Posterior vena cava (tissue), 2 donors: ENCODE measurements at places on chromosomes 1 and 21. TPM values are rescaled to one million over a fixed set of nuclear protein-coding genes. Genes with fewer than 3 reads are reported as not detected.

The FCRL2 gene
- 0.19 TPM for total RNA-seq

The MROH9 gene
- 0.46 TPM for total RNA-seq

The S100A8 gene
- total RNA-seq = 123 TPM

The PLA2G2D gene
- not detected for total RNA-seq

The CD1D gene
- total RNA-seq = 1.4 TPM

The TMEM200B gene
- 20.8 TPM for total RNA-seq

The SPRR4 gene
- total RNA-seq = not detected

The FCAMR gene
- not detected for total RNA-seq

- DNase-seq = no peak
These were observed 27.3 kb downstream of the F11R start for GRCh38 chr1:160993544-160994193.

- DNase-seq = no peak
These were observed 18.5 kb downstream of the UBE2G2 start for GRCh38 chr21:44783020-44783696.

DNA sequence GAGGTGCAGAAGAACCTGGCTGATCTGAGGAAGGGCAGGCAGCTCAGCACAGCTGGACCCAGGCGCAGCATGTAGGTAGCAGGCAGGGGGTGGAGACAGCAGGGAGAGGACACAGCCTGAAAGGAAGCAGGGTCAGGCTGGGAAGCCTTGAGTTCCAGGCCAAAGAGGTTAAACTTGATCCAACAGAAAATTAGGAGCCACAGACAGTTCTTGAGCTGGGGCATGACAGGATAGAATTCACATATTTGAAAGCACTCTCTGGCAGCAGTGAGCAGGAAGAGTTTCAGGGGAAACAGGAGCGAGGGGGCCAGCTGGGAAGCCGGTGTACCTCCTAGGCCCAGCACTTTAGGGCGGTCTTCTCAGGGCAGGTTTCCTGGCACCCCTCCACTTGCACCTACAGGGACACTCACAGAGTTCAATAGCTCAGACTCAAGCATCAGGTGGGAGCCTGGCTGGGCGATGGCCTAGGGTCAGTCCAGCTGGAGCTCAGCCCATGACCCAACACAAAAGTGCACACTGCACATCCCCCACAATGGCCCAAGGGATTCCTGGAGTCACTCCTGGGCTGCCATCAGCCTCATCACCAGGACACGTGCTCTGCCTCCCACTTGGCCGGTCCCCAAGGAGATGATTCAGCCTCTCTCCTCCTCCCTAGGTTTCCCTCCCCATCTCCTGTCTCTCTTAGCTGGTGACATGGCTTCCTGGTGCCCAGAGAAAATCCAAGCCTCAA is 22.7 kb downstream of the MATN1 start:
- peak; percentile 88 for DNase-seq

DNA sequence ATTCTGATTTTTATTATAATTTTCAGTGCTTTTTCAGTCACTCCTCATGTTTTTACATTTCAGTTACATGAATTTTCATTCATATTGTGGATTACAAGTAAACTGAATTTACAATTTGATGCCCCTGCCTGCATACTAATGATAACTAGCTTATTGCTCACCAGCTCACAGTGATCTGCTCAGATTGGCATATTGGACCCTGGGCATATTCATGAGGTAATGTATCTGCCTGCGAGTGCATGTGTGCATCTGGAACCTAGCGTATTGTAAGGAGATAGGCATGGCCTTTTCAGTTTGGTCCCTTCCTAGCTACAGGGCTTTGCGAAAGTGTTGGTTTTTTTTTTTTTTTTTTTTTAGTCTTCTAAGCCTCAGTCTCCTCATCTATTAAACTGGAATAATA is 213.7 kb downstream of the SDCCAG8 start:
- DNase-seq = no peak

DNA sequence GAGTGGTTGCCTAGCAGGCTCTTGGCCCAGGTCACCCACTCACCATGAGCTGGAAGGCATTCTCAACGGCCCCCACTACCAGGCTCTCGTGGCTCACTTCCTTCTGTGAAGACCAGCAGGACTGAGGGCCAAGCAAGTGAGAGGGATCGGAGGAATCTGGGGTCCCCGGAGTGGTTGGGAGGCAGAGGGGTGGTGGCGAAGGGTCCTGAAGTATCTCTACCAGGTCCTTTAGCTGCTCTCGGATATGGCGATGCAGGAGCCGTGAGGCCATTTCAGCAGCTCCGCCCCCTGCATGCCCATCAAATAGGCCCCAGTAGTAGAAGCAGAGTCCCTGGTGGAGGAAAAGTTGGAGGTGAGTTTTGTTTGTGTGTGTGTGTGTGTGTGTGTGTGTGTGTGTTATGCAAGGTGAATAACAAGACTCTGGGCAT is 2.4 kb downstream of the PPM1J start:
- peak; percentile 41 for DNase-seq

- peak; percentile 56 for DNase-seq
These were observed 22.9 kb upstream of the LEFTY2 start for GRCh38 chr1:225963735-225964530.

- peak; percentile 94 for DNase-seq
These were observed 26.7 kb upstream of the RBM15 start for GRCh38 chr1:110312188-110313121.

DNA sequence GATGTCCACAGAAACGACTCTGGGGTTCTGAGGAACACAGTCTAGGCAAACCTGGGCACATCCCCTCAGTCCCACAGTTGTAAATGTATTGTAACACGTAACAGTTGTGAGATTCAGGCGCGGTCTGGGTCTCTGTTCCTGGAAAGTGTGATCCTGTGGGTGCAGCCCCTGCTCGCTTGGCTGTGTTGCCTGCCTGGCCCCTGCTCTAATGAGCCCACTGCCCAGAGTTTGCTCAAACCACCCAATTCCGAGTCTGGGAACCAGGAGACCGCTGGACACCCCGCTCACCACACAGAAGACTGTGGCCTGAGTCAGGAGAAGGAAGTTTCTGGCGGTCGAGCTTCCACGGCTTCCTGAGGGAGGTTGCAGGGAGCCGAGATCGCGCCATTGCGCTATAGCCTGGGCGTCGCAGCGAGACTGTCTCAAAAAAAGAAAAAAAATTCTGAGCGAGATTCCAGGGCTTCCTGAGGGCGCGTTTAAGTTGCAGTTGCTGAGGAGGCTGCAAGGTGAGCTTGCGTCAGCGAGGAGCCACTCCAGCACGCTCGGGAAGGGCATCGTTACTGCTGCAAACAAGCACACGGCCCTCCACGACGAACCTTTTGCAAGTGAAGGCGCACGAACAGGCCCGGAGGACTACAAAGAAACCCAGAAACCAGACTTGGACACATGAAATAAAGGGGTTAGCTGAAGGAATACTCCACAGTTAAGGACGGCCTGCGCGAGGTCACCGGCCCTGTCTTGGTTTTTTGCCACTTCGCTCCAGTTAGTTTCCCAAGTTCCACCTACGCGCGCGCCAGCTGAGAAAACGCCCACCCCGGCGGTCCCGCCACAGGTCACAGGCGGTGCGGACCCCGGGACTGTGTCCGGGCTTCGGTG is 1.1 kb downstream of the C21orf58 start:
- DNase-seq = no peak
